Hematopoietic multipotent progenitor cell treated with erythropoietin and hydrocortisone succinate and interleukin-3 and kit ligand, for 6 days (in vitro differentiated cells): ENCODE measurements at places on chromosomes 2 and 18.

GRCh38 chr2:148063633-148064032 is 42.7 kb downstream of the MBD5 start:
- no peak for DNase-seq

GRCh38 chr18:51537487-51537886 is 340.0 kb upstream of the MEX3C start:
- DNase-seq, result peak; percentile 3

- DNase-seq, result no peak
Measured at GRCh38 chr18:48862678-48863270, 88.0 kb downstream of the SMAD7 start.

GRCh38 chr2:216083464-216084281 is 2.0 kb downstream of the TMEM169 start:
- no peak for DNase-seq

- DNase-seq, result no peak
Measured at GRCh38 chr2:3512086-3512485, 7.2 kb downstream of the ADI1 start.

DNA sequence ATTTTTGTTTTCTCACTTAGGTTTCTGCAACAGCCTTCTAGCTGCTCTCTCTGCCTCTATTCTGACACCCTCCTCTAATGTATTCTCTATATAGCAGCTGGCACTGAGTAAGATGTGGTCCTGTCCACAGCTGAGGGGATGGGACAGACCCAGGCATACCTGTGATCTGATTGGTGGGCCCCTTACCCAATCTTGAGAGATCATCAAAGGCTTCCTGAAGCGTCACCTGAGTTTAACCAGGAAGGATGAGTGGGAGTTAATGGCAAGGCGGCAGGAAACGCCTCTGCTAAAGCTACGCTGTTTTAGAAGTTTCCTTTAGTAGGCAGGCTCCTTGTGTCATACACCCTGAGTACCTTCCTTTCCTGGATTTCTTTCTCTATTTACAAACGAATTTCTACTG is 5.7 kb upstream of the TET3 start:
- no peak for DNase-seq
